ENCODE measurements at places on chromosomes 1 and 21. TPM values are rescaled to one million over a fixed set of nuclear protein-coding genes. Genes with fewer than 3 reads are reported as not detected.

The URB2 gene
- total RNA-seq: 10.3 TPM

The S100A12 gene
- total RNA-seq: not detected

The CHI3L1 gene
- not detected for total RNA-seq

The OLIG2 gene
- not detected for total RNA-seq

The PM20D1 gene
- not detected for total RNA-seq

The PLEKHA6 gene
- total RNA-seq: 36.3 TPM

The EPHA8 gene
- not detected for total RNA-seq

Measured in Caki2 (cell line).